ENCODE measurements at places on chromosomes 7 and 10.

- no peak for DNase-seq
Measured at GRCh38 chr7:149879766-149880637, 6.2 kb downstream of the ATP6V0E2 start.

- no peak for DNase-seq
Measured at GRCh38 chr7:17038783-17039170, 157.0 kb upstream of the AGR3 start.

DNA sequence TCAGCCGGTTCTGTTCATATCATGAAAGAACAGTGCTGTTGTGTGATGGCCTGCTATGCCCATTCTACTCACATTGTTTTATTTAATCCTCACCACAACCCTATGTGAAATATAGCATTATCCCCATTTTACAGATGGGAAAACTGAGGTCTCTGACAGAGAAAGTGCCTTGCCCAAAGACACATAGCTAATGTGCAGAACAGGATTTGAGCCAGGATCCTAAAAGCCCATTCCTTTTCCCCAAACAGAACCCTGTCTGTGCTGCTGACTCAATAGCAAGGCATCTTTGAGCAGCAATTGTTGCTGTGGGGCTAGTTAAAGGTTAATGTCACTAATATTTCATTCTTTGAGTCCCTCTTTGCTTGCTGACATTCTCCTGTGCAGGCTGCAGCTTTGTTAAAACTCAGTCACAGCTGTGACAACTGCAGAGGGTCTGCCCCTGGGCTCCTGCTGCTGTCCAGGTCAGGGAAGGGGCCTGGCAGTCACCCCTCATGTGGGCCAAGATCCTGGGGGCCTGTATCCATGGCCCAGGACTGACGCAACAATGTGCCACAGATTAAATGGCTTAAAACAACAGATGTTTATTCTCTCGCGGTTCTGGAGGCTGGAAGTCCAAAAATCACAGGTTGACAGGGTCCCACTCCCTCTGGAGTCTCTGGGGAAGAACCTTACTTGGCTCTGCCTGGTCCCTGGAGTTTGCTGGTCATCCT lies 40.4 kb downstream of the AFAP1L2 start:
- DNase-seq = no peak

GRCh38 chr7:141737118-141737835 lies 881 bp upstream of the SSBP1 start:
- no peak for DNase-seq

GRCh38 chr7:131843898-131844331 lies 287.5 kb upstream of the PODXL start:
- DNase-seq = peak; percentile 66

DNA sequence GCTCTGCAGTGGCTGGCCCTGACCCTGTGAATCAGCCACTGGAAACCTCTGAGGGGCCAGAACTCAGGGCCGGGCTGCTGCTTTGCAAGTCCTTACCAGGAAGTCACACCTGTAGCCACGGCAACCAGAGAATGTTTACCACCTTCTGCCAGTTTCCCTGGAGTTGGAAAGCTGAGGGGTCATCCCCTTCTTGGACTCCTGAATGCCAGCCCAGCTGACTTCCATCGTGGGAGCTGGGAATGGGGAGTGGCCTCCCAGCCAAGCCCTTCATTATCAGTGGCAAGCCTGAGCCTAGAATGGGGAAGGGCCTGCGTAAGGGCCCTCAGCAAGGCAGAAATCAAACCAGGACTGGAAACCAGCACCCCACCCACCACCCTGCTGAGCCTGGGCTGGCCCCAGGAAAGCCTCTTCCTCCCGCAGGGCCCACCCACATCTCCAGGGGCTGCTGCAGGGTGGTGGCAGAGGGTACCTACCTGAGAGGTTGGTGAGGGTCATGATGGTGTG lies 6.5 kb upstream of the CRHR2 start:
- no peak for DNase-seq

- DNase-seq = no peak
Measured at GRCh38 chr10:82092111-82092510, 217.1 kb downstream of the NRG3 start.

DNA sequence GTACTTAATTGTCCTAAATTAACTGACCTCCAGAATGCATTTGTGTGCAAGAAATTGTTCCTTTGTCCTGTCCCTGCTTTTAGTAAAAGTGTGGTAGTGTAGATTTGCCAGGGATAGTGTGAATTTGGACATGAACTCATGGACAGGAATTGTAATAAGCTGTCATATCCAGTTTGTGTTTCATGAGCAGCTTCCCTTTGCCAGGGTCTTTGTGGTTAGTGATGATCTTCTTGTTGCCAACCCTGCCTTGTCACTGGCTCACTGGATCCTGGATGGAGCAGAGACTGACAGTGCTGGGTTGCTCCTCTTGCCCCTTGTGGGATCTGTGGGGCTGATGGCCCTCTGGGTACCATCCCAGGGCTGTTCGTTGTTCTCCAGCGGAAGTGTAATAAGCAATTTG lies 110.1 kb downstream of the CCNY start:
- no peak for DNase-seq

DNA sequence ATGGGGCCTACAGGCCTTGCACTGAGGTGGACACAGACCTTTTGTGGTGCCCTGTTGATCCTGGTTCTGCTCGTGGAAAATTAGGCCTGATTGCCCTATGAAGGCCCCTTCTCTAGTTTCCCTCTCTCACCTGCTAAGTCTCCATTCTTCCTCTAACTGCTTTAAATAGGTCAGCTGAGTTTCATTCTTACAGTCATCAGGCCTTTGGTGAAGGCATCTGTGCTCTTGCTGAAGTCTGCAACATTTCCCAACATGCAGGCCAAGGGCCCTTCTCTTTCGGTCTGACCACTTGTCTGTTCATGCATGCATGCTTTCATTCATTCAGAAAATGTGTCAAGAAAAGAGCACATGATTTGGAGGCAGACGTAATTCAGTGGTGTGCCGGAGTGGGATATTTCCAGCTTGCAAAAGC lies 244.0 kb downstream of the BUB3 start:
- no peak for DNase-seq

- DNase-seq = peak; percentile 84
Measured at GRCh38 chr10:607545-608185, 81.8 kb downstream of the DIP2C start.

DNA sequence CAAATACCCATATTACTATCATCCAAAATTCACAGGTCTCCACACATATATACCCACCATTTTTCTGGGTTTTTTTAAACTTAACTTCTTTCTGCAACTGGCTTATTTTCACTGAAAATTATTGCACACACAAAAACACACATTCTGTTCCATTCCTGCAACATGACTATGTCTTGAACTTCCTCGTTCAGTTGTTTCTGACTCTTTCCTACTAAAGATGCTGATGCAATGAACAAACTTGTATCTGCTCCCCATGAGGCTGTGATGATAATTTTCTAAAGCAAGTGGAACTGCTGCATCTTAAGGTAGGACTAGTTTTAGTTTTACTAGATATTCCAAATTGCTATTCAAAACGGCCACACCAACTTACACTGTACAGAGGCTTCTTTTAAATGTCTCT lies 77.7 kb downstream of the OSBPL3 start:
- peak; percentile 24 for DNase-seq

DNA sequence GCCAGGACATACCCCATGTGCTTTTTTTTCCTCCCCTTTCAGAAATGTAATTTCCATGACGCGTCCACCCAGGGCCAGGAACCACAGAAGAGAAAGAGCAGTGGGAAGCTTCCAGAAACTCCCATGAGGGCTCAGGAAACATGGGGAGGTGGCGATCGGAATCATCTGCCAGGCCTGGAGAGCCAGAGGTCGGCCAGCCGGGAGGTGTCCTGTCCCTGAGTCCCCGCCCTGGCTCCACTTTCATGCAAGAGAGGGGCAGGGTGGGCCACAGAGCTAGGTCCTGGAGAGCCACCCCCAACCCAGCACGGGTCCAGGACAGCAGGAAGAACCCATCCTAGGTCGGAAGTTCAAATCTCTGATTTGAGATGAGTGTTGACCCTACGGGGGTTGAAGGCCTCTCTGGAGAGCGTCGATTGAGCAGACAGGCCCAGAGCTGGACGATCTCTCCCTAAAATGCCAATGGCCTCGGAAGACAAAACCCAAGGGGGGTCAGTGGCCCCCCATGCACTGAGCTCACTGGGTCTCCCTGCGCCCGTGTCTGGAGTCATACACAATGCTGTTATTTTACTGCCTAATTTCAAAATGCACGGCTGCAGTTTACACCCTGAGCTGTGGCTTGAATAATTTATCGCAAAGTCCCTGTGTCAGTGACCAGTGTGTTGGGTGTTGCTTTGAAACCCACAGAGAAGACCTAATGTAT lies 594.1 kb downstream of the PTPRN2 start:
- no peak for DNase-seq

- peak; percentile 99 for DNase-seq
Measured at GRCh38 chr7:132065193-132065988, 509.0 kb upstream of the PODXL start.

- no peak for DNase-seq
Measured at GRCh38 chr10:33638891-33639290, 304.4 kb upstream of the NRP1 start.

- DNase-seq = no peak
Measured at GRCh38 chr7:36441344-36442022, 51.8 kb downstream of the ANLN start.

GRCh38 chr7:156693627-156694026 lies 53.1 kb downstream of the RNF32 start:
- DNase-seq = no peak

DNA sequence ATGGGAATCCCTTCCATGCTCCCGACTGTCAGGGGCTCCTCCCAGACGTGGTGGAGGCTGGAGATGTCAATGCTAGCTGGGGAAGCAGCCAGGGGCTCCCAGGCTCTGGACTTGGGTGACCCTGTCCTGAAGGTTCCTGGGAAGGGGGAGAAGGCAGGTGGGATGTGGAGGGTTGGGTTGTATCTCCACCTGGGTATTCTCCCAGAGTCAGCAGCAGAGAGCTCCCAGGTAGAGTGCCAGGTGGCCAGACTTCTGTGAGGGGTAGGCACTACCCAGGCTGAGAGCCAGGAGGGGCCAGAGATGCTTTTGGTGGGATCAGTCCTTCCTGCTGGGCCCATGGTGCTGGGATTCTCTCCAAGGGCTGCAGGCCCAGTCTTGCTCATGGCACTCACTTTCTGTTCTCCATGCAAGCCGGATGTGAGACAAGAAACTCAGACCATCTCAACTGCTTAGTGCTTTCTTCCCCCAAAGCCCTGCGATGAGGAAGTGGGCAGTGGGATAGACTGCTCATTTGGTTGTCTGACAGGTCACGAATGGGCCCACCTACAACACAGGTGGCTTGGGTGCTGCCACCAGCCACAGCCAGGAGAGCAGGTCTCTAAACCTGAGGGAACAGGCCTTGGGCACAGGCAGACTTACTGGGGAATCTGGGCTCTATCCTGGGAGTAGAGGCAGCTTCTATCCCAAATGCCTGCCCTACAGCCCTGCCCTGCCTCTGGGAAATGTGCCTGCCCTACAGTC lies 52.5 kb upstream of the CAMK2B start:
- no peak for DNase-seq

DNA sequence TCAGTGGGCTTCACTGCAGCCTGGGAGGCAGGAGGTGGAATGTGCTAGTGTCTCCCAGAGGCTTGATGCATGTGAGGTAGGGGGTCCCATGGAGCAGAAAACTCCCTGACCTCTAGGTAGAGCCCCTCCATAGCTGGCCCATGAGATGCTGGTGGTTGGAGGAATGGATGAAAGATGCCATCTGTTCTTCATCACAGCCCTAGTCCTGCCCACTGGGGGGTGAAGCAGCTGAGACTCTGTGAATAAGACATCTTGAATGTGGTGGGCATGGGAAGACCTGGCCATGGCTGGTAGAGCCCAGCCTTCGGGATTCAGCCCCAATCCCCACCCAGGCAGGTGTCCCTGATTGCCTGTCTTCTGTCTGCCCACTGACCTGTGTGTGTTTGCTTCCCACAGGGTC lies 92.5 kb downstream of the COL13A1 start:
- DNase-seq = no peak

DNA sequence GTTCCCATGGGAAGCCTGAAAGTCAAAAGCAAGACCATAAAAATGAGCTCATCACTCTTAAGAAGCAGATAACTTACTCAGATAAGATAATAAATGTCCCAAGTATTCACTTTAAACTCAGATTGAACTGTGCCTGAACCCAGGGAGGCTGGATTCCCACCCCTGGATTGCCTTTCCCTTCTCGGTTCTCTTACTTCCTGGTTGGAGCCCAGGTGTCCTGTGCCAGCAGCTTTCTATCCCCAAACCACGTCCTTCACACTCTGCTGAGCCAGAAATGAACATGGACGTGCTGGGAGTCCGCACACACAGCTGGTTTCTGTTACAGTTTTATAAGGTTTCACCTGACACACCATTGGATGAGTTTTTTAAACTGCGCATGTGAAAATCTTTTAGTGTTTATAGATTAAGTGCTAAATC lies 636.2 kb upstream of the IGFBP3 start:
- DNase-seq = peak; percentile 17

- no peak for DNase-seq
Measured at GRCh38 chr10:75468612-75469005, 37.2 kb downstream of the LRMDA start.

DNA sequence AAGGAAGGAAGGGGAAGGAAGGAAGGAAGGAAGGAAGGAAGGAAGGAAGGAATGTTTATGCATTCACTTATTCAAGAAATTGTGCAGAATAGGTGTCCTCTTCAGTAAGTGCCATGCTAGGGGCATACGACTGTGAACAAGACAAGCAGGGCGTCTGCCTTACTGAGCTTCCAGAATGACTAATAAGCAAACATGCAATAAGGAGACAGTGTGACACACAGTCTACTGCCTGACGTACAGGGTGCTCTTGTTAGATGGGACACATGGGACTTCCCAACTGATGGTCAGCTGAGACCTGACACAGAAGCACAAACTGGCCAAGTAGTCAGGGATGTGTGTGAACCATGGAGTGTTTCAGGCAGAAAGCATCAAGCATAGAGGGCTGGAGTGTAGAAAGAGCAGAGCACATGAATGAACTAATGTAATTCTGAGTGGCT lies 18.2 kb downstream of the DNAJC12 start:
- DNase-seq = peak; percentile 9

DNA sequence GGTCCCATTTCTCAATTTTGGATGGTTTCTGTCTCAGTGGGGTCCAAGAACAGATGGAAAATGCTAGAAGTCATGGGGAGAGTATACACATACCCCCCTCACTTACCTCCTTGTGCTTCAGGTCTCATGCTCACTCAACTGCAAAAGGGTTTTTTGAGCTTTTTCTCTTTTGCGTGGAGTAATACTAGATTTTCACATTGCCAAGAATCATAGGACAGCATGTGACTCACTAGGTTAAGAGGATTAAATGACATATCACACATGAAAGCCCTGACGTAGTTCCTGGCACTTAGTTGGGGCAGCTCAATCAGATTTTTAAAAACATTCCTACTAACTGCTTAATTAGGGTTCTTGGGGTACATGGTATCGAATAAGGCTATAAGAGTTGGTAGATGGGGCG lies 4.5 kb downstream of the PI4K2A start:
- no peak for DNase-seq

- DNase-seq = no peak
Measured at GRCh38 chr7:159165352-159165751, 20.7 kb upstream of the VIPR2 start.

DNA sequence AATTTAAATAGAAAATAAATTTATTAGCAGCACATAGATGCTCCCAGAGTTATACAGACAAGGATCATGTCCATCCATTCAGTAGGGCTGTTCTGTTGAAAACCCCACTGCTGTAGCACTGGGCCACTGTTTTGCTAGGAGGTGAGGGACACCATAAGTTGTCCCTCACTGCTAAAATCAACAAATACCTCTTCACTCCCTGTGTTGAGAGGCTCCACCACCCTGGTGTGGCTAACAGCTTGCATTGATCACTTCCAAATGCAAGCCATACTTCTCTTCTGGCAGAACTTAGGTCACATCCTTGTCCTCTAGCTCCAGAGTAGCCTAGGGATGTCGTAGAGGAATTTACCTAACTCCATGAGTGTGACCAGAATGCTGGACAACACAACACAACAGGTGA lies 55.4 kb downstream of the MDFIC start:
- no peak for DNase-seq

GRCh38 chr7:46133751-46134150 lies 212.7 kb upstream of the IGFBP3 start:
- no peak for DNase-seq

All from fibroblast of skin of right quadriceps (primary cell).